ENCODE measurements at places on chromosomes 16 and 17.

DNA sequence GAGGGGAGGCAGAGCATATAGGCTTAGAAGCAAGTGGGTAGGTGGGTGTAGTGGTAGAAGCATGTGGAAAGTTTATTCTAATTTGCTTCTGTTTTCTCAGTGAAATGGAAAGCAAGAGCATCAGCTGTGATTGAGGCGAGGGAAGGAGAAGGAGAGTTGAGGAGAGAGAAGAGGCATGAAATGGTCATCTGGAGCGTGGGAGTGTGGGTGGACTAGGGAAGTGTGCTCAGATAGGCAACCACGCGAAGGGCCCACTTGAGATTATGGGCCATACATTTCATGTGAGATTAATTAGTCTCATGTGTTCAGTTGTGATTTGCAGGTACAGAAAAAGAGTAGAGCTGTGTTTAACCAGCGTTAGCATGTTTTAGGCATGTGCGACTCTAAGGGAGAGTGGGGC is 20.8 kb upstream of the CDC6 start:
- DNase-seq: no peak

GRCh38 chr17:78986649-78987328 is 7.1 kb upstream of the LGALS3BP start:
- DNase-seq: no peak

DNA sequence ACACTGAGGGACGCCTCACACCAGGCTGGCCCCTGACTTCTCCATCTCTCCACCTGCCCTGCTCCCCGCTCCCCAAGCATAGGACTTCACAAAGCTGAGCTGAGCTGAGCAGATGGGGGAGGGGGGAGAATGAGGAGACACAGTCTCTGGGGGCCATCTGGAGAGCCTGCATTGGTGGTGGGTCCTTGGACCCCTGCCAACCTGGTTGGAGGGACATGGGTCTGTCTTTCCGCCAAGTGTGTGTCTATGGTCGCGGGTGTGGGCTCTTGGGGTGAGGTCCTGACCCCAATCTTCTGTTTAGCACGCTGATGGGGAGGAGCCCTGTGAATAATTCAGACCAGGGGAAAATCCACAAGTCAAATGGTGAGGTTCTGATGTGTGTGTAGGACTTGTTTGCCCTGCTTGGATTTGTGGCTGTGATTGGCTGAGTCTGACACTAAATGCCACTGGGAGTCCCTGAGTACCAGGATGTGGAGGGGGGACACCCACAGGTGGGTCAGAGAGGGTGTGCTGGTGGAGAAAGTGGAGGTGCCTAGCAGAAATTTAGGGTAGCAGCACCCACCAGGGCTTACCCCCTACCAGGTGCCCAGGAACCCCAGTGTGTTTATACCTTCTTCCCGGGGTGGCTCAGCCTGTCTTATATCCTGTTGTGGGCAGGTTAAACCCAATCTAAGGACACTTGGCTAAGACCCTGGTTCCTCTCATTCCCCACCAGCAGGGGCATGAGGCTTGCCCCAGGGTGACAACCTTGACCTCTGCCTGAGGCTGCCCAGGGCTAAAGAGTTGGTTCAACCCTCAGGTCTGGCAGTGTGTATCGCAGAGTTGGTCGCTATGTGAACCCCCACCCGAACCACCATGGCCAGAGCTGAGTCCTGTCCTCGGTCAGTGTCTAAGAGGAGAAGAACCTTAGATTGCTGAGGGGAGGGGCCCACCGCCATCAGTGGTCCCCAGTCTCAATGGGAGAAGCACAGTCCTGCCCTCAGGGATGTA is 2.1 kb downstream of the FMNL1 start:
- no peak for DNase-seq

GRCh38 chr17:55414983-55415382 is 6.7 kb downstream of the MMD start:
- DNase-seq: no peak

DNA sequence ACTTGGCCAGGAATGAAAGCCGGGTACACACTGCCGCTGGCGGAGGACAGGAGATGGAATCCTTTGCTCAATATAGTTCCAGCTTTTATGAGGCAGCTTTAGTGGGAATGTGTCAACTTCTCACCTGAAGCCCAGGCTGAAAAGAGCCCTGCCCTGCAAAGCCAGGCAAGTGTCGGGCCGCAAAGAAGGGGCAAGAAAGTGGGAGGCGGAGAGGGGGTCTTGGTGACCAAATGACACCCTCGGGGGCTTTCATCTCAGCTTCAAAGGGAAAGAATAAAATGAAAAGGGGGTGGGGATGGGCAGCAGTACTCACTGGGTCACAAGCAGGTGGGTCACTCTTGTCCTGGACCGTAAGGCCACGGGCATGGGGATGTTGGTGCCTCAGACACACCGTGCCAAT is 62.9 kb downstream of the C16orf95 start:
- no peak for DNase-seq

DNA sequence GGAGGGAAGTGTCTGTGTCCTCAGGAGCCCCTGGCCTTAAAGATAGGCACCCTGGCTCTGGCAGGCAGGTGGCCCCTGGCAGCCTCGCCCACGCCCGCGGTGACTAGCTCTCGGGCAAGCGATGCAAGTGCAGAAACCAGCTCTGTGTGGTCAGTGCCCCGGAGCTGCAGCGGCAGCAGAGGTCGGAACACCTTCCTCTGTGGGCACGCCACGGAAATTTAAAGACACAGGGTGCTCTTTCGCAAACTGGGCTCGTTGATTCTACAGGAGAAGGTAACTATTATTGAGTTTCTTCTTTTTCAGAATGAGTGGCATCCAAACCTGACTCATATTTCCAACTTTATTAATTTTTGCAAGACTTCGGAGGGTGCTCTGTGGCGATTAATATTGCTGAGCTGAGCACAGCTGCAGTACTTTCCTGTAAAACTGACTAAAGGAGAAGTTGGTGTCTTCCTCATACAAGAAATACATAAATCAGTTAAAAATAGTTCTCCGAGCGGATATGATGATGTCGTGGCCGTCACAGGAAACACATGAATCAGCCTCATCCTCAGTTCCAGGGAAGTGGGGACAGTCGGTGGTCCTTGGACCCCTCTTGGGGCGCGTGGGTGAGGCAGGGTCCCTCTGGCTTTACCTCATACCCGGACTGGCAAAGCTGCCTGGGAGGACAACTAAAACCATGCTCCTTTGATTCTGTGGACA is 120.2 kb downstream of the METRNL start:
- peak; percentile 65 for DNase-seq

DNA sequence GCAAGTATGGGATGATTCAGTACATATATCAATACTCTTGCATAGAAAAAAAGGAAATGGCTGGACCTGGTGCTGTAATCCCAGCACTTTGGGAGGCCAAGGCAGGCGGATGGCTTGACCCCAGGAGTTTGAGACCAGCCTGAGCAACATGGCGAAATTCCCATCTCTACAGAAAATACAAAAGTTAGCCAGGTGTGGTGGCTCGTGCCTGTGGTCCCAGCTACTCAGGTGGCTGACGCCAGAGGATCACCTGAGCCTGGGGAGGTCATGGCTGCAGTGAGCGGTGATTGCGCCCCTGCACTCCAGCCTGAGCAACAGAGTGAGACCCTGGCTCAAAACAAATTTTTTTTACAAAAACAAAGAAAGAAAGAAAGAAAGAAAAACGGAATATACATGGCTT is 7.1 kb upstream of the SGF29 start:
- no peak for DNase-seq

DNA sequence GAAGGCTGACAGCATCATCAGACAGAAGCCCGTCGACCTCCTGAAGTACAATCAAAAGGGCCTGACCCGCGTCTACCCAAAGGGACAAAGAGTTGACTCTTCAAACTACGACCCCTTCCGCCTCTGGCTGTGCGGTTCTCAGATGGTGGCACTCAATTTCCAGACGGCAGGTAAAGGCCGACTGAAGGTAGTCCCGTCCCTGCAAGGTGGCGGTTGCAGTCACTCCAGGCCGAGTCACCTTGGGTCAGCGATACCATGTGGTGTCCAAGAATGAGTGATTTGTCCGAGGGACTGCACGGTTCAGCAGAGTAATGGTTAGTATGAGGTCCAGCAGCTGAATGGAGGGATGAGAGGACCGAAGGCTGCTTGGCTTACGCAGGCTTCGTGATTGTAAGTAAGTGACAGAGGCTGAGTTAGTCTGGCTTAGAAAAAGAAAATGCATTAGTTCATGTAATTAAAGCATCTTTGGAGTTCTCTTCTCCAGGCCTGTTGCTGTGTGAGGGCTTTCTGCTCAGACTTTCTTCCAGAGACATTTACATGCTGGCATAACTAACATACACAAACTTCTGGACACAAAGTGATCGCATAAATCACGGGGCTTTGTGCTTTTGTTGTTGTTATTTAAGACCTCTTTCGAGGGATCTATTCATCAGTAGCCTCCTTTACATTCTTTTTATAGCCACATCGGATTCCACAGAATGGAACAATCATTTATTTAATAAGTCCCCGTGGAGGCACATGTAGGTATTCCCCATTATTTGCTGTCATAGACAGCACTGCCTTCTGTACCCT is 74.9 kb downstream of the SDR42E1 start:
- DNase-seq: no peak

DNA sequence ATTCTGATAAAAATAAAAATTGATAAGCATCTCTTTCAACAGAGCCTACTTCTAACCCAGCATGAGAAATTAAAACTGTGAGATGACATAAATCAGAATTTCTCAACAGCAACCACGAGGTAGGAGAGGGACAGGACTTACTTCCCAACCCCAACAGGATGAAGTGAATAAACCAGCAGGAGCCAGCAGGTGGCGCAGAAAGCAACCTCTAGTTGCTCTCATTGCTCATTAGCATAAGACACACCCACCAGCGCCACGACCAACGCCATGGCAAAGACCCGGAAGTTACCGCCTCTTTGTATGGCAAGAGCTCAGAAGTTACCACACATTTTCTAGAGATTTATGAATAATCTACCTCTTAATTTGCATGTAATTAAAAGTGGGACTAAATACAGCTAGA is 189.4 kb upstream of the CDH8 start:
- peak; percentile 44 for DNase-seq

GRCh38 chr17:8465356-8465755 is 29.7 kb downstream of the NDEL1 start:
- DNase-seq: no peak

GRCh38 chr17:19368229-19368628 is 5.7 kb upstream of the B9D1 start:
- no peak for DNase-seq

GRCh38 chr16:70805787-70806186 is 4.8 kb upstream of the VAC14 start:
- DNase-seq: no peak

DNA sequence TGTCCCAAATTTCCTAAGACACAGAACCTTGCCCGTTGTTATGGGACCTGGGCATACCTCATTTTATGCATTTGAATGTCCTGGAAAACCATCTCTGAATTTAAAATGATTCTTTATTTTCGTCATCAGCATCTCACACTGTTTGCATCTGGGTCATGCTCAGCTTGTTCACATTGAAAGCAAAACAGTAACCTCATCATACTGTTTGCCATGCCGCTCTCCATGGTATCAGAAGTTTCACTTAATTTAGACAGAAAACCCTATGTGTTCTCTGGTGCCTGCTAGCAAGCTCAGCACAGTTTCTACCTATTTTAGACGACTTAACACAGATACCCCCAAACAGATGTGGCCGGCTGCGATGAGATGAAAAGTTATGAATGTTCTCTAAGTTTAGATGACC is 292.1 kb downstream of the SNX29 start:
- DNase-seq: no peak
